Ureter (tissue), 1 donor: ENCODE measurements at places on chromosomes 5 and 9. TPM values are rescaled to one million over a fixed set of nuclear protein-coding genes. Genes with fewer than 3 reads are reported as not detected.

Gene NKD2
- total RNA-seq: 14.2 TPM

Gene PRDM9
- total RNA-seq: not detected

Gene LRRC70
- 5.9 TPM for total RNA-seq

Gene SOHLH1
- not detected for total RNA-seq

Gene GTF3C4
- 16.5 TPM for total RNA-seq

Gene SLC6A7
- total RNA-seq: 0.10 TPM

Gene CATSPER3
- total RNA-seq: 0.99 TPM

Gene KLHL3
- total RNA-seq: 16.8 TPM

Gene IFNA17
- not detected for total RNA-seq

Gene SLF1
- total RNA-seq: 6.1 TPM

Gene PCDHGA5
- 4.6 TPM for total RNA-seq

Gene SLC34A1
- not detected for total RNA-seq

Gene ENHO
- 0.36 TPM for total RNA-seq

Gene TAF11L5
- not detected for total RNA-seq

Gene RNF183
- total RNA-seq: 0.96 TPM

Gene HK3
- 5.6 TPM for total RNA-seq

Gene YTHDC2
- total RNA-seq: 42.8 TPM

Gene FAM163B
- total RNA-seq: not detected

Gene CEL
- total RNA-seq: 3.0 TPM

Gene CDH9
- not detected for total RNA-seq

Gene MAN1B1
- 57.8 TPM for total RNA-seq

Gene MEGF10
- total RNA-seq: 1.1 TPM

Gene RAB3C
- 5.8 TPM for total RNA-seq

Gene SLC45A2
- not detected for total RNA-seq

Gene SPATA6L
- 23.1 TPM for total RNA-seq

Gene FCN2
- 0.49 TPM for total RNA-seq
